ENCODE measurements at places on chromosomes 6 and 20. TPM values are rescaled to one million over a fixed set of nuclear protein-coding genes. Genes with fewer than 3 reads are reported as not detected.

Gene SLCO4A1
- total RNA-seq = 55.0 TPM

Gene IL20RA
- not detected for total RNA-seq

Gene IL17A
- not detected for total RNA-seq

- DNase-seq = no peak
- peaks cover 36% of the 10 kb centered on the region for H3K36me3 ChIP-seq
- no peaks in the 10 kb centered on the region for H3K27me3 ChIP-seq
Observed at GRCh38 chr20:36989797-36990196, 38.3 kb upstream of the SAMHD1 start.

All from activated naive CD8-positive, alpha-beta T cell treated with anti-CD3 and anti-CD28 coated beads for 36 hours (primary cell).